MV-4-11 (cell line): ENCODE measurements at places on chromosomes 16 and 17.

DNA sequence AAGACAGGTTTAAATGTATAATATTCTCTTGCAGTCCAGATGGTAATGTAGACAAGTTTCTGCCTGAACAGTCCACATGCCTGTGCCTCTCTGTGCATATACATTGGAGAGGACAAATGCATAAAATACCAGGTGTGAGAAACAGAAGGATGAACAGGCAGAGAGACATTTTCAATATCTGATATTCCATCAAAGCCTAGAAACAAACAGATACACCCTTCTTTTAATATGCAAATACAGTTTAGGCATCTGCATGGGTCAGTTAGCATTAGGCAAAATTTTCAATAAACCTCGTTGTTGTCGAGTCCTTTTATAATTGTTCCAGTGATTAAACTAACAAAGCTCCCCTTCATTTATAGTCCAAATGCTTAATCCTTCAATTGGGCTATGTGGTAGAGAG is 897 bp downstream of the OMG start:
- DNase-seq, result no peak

GRCh38 chr16:73108195-73108963 is 60.5 kb upstream of the ZFHX3 start:
- no peak for DNase-seq

GRCh38 chr17:19975601-19976000 is 2.0 kb downstream of the AKAP10 start:
- DNase-seq, result no peak

DNA sequence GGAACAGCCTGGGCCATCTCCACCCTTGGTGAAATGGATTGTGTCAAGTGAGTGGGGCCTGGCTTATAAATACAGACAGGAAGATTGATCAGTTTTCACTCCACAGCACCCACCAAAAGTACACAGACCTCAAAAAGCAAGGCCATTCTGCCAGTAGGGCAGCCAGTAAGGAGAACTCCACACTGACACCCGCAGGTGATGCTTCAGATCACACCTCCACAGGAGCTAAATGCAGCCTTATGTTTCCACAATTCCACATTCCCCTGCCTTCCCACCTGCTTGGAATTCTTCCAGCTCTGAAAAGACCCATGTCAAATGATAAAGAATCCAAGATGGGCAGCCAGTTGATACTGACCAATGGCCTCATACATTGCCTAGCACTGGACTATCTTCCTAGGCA is 191.1 kb downstream of the ZFHX3 start:
- DNase-seq, result no peak

GRCh38 chr16:55672471-55672870 is 16.7 kb downstream of the SLC6A2 start:
- DNase-seq, result no peak
